Lung (tissue), 17 donors: ENCODE measurements at places on chromosomes 6 and 20. TPM values are rescaled to one million over a fixed set of nuclear protein-coding genes. Genes with fewer than 3 reads are reported as not detected.

DNA sequence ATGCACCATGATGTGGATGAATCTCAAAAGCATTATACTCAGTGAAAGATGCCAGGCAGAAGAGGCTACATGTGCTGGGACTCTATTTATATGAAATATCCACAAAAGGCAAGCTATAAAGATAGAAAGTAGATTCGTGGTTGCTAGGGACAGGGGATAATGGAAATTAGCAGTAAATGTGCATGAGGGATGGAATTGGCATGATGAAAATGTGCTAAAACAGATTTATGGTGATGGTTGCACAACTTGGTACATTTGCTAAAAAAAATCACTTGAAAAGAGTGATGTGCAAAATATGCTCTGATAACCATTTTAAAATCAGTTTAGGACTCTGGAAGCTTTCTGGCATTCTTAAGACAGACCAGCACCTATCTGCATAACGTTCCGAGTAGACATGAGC is 61.6 kb downstream of the ALDH8A1 start:
- no peaks in the 10 kb centered on the region for H3K27me3 ChIP-seq
- no peak for DNase-seq
- no peaks in the 10 kb centered on the region for H3K36me3 ChIP-seq

DNA sequence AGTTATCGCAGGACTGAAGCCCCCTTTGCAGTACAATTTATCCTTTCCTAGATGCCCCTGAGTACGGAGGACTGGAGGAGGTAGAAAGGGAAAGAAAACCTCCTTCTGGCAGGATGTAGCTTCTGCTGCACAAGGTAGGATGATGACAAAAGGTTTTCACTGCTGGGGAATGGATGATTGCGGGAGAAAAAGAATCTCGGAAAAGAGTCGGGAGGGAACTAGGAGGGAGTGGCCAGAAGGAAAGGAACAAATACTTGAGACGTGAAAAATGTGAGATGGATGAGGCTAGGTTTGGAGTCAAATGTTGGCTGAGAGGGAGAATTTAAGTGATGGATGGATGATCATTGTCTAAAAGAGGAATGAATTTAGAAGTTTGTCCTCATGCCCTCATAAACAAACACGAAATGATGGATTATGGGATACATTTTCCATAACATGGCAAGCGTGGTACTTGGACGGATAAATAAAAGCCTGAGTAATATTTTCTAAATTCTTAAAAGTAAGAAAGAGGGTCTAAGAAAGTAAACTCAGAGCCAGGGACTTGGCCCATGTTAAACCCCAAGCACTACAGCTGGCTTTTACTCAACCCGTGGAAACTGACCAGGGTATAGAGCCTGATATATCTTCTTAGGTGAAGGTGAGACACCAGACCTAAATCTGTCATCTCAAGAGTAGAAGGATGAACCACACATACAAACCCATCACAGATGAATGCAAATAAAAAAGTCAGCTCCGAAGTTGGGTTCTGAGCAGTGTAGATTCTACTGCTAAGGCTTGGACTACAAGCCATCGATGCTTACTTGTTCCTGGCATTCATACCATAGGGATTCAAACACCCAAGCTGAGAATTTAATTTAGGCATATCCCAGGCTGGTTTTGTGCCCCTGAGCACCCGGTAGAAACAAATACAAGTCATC is 72.4 kb downstream of the HFE start:
- DNase-seq, result peak; percentile 63
- H3K4me1 ChIP-seq, result peaks cover 14% of the 10 kb centered on the region
- H3K27me3 ChIP-seq, result no peaks in the 10 kb centered on the region
- no peaks in the 10 kb centered on the region for H3K36me3 ChIP-seq
- H3K27ac ChIP-seq, result peak overlapping the region; percentile 81

- H3K4me3 ChIP-seq, result no peak overlapping the region
- no peak for DNase-seq
- H3K36me3 ChIP-seq, result no peaks in the 10 kb centered on the region
- no peaks in the 10 kb centered on the region for H3K27me3 ChIP-seq
- H3K4me1 ChIP-seq, result no peaks in the 10 kb centered on the region
These were observed 31.3 kb downstream of the TRMT6 start for GRCh38 chr20:5918856-5919625.

DNA sequence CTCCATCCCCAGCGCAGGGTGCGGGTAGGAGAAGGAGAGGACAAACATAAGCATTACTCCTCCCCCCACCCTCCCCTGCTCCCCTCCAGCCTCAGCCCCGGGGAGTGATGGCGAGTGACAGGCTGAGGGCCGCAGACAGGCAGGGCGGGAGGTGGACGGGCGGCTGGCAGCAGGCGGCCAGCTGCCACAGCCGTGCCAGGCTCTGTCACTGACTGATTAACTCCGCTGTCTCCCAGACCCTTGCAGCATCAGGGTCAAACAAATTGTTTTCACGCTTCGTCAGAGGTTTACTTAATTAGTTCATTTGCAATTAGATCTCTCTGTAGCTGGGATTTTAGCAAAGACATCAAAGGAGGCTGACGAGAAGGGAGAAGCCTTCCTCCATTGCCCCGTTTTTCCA is 41.9 kb downstream of the FOXP4 start:
- H3K27me3 ChIP-seq, result no peaks in the 10 kb centered on the region
- H3K36me3 ChIP-seq, result no peaks in the 10 kb centered on the region
- no peak for DNase-seq

DNA sequence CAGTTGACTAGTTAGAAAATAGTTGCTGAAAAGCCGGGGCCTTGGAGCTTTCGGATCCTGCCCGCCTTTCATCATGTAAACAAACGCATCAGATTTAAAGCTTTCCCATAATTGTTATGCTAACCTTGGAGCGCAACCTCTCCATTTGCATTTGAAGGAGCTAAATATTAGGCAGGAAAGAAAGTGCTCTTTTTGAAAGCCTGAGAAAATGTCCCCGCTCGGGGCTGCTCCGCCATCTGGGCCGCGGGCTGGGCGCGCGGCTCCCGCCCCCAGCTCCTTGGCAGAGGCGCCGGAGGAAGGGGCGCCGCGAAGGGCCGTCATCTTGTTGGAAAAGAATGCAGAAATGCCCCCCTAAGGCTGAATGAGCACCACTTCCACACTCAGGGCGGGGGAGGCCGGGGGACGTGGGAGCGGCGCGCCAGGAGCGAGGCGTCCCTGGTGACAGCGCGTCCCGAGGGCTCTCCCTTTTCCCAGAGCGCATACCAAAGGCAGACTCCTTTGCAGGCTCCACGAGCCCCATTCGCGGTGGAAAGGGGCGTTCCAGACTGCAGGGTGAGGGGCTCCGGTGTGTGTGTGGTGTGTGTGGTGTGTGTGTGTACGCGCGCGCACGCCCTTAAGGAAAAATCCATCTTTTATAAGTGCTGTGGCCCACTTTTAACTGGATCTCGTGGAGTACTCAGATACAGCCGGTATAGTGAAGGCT is 145.6 kb upstream of the ID4 start:
- H3K4me3 ChIP-seq, result peak overlapping the region; percentile 16
- peak; percentile 66 for DNase-seq
- no peaks in the 10 kb centered on the region for H3K4me1 ChIP-seq
- no peaks in the 10 kb centered on the region for H3K36me3 ChIP-seq
- peaks cover 3% of the 10 kb centered on the region for H3K27me3 ChIP-seq

DNA sequence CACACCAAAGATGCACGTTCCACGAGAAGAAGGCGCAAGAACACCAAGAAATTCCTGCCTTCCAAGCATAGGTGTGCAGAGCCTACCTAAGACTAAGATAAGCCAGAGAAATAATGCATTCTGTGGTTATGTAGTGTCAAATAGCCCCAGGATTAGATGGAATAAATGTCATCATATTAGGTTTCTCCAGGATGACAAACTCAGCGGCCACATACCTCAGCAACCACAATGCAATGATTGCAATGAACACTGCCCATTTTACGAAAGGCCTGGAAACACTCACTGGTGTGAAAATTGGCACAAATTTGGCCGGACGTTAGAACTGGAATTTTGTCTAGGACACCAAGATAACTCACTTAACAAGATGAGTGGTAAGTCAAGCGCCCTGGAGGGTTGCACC is 129.7 kb downstream of the SLC22A3 start:
- no peak for DNase-seq
- H3K27ac ChIP-seq, result no peak overlapping the region
- no peak overlapping the region for H3K4me3 ChIP-seq
- no peaks in the 10 kb centered on the region for H3K36me3 ChIP-seq
- no peaks in the 10 kb centered on the region for H3K27me3 ChIP-seq

- DNase-seq, result no peak
- H3K36me3 ChIP-seq, result no peaks in the 10 kb centered on the region
- H3K4me3 ChIP-seq, result no peak overlapping the region
- H3K27ac ChIP-seq, result no peak overlapping the region
- no peaks in the 10 kb centered on the region for H3K27me3 ChIP-seq
- H3K4me1 ChIP-seq, result no peaks in the 10 kb centered on the region
These were observed 36.4 kb upstream of the STXBP5 start for GRCh38 chr6:147167576-147168461.

GRCh38 chr6:80134065-80134464 is 27.6 kb downstream of the BCKDHB start:
- peaks cover 2% of the 10 kb centered on the region for H3K36me3 ChIP-seq
- H3K4me3 ChIP-seq, result no peak overlapping the region
- no peaks in the 10 kb centered on the region for H3K4me1 ChIP-seq

DNA sequence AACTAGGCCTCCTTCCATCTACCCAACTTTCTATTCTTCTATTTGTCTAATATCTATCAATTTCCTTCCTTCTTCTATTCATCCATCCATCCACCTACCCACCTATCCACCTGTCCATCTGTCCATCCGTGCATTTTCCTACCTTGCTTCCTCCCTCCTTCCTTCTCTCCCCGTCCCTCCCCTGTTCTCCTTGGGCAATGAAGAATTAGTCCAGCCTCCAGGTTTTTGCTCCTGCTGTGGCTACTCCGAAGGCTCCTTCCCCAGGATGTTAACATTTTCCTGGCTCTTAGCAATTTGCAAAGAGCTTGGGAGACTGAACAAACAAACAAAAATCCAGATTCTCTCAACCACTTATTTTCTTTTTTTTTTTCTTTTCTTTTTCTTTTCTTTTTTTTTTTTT is 81.6 kb downstream of the KCNB1 start:
- no peaks in the 10 kb centered on the region for H3K27me3 ChIP-seq
- H3K4me3 ChIP-seq, result no peak overlapping the region
- no peaks in the 10 kb centered on the region for H3K36me3 ChIP-seq
- peak overlapping the region; percentile 36 for H3K27ac ChIP-seq
- H3K4me1 ChIP-seq, result no peaks in the 10 kb centered on the region

Gene CST4
- not detected for total RNA-seq

- H3K27ac ChIP-seq, result peak overlapping the region; percentile 100
- no peaks in the 10 kb centered on the region for H3K27me3 ChIP-seq
- peak; percentile 50 for DNase-seq
- peak overlapping the region; percentile 67 for H3K4me3 ChIP-seq
These were observed 671 bp downstream of the BPHL start for GRCh38 chr6:3119040-3119723.

Gene VSX1
- total RNA-seq, result not detected
